Keratinocyte (primary cell): ENCODE measurements at places on chromosomes 4 and X. TPM values are rescaled to one million over a fixed set of nuclear protein-coding genes. Genes with fewer than 3 reads are reported as not detected.

PRRG1 gene
- 19.5 to 30.2 TPM (median 29.2 TPM) in 3 replicates for polyA plus RNA-seq

MAGEA2B gene
- not detected in 3 replicates for polyA plus RNA-seq

GUCY1B1 gene
- 0.05 to 0.09 TPM (median 0.08 TPM) in 3 replicates for polyA plus RNA-seq

TMSB15A gene
- not detected in 3 replicates for polyA plus RNA-seq

FMR1NB gene
- polyA plus RNA-seq = not detected in 3 replicates

MSL3 gene
- 24.3 to 30.7 TPM (median 26.9 TPM) in 3 replicates for polyA plus RNA-seq

CENPVL1 gene
- polyA plus RNA-seq = not detected in 3 replicates

RS1 gene
- not detected in 3 replicates for polyA plus RNA-seq

GRCh38 chrX:54411732-54412131 lies 28.5 kb upstream of the TSR2 start:
- no peaks in the 10 kb centered on the region for H3K4me1 ChIP-seq
- no peak overlapping the region for H3K27ac ChIP-seq
- H3K27me3 ChIP-seq = no peaks in the 10 kb centered on the region
- no peaks in the 10 kb centered on the region for H3K36me3 ChIP-seq

- H3K4me3 ChIP-seq = no peak overlapping the region
- peaks cover 2% of the 10 kb centered on the region for H3K4me1 ChIP-seq
- no peak overlapping the region for H3K27ac ChIP-seq
- H3K27me3 ChIP-seq = peaks cover 4% of the 10 kb centered on the region
- no peaks in the 10 kb centered on the region for H3K36me3 ChIP-seq
Measured at GRCh38 chrX:112834031-112834845, 6.4 kb downstream of the AMOT start.

- peaks cover under 1% of the 10 kb centered on the region for H3K36me3 ChIP-seq
- peak overlapping the region; percentile 90 for H3K27ac ChIP-seq
- DNase-seq = no peak
- H3K27me3 ChIP-seq = no peaks in the 10 kb centered on the region
- no peak overlapping the region for H3K4me3 ChIP-seq
Measured at GRCh38 chr4:86924811-86925210, 10.0 kb upstream of the AFF1 start.

DNA sequence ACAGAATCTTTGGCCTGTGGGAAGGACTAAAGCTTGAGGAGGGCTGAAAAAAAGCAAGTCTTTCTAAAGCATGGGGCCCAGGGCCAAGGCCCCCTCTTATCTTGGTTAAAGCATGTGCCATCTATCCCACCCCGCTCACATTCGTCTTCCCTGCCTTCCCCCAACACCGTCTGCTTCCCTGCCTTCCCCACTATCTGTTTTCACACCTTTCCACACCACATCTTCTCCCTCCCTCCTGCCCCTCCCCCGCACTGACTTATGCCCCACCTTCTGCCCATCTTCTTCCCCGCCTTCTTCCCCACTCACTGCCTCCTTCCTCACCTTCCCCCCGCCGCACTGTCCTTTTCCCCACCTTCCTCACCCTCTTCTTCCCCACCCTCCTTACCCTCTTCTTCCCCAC lies 890 bp upstream of the NAP1L5 start:
- DNase-seq = no peak
- peaks cover 1% of the 10 kb centered on the region for H3K36me3 ChIP-seq
- no peaks in the 10 kb centered on the region for H3K27me3 ChIP-seq
- no peak overlapping the region for H3K4me3 ChIP-seq

DNA sequence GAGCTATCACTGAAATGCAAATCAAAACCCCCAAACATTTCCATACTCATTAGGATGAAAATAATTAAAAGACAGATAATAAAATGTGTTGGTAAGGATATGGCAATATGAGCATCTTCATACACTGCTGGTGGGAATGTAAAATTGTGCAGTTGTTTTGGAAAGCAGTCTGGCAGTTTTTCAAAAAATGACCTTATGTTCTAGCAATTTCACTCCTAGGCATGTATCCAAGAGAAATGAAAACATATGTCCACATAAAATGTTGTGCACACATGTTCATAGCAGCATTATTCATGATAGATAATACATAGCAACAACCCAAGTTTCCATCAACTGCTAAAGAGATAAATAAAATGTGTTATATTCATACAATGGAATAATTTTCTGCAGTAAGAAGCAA lies 14.8 kb upstream of the GPRASP2 start:
- H3K27me3 ChIP-seq = no peaks in the 10 kb centered on the region
- H3K36me3 ChIP-seq = no peaks in the 10 kb centered on the region
- H3K4me3 ChIP-seq = no peak overlapping the region
- H3K4me1 ChIP-seq = no peaks in the 10 kb centered on the region

DNA sequence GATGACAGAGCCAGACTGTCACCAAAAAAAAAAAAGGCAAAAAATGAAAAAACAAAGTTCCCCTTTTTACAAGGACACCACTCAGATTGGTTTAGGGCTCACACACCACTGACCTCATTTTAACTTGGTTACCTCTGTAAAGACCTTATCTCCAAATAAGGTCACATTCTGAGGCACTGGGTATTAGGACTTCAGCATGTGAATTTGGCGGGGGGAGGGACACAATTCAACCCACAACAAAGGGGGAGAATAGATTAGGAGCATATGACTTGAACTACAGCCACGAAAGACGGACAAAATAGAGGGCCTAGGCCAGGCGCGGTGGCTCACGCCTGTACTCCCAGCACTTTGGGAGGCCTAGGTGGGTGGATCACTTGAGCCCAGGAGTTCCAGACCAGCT lies 31.0 kb upstream of the ARAF start:
- no peak overlapping the region for H3K27ac ChIP-seq
- no peaks in the 10 kb centered on the region for H3K4me1 ChIP-seq
- no peaks in the 10 kb centered on the region for H3K27me3 ChIP-seq
- DNase-seq = no peak

DNA sequence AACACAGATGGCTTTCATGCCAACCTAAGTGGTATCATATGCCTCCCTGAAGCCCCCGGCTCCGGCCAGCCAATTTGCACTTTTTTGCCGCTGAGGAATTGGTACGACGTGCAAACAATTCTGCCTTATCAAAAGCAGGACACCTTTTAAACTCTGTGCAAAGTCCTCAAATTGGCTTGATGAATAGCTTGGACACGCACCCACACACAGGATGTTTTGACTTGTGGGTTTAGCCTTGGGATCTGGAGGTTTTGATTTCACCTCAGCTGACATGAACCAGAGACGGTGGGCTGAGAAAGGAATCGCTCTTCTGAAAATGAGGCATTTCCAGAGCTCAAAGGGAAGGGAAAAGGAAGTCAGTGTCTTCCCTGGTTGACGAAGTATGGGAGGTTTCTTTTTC lies 110.8 kb upstream of the SHOX start:
- H3K27me3 ChIP-seq = no peaks in the 10 kb centered on the region
- H3K36me3 ChIP-seq = no peaks in the 10 kb centered on the region
- H3K4me1 ChIP-seq = no peaks in the 10 kb centered on the region
- DNase-seq = no peak

DNA sequence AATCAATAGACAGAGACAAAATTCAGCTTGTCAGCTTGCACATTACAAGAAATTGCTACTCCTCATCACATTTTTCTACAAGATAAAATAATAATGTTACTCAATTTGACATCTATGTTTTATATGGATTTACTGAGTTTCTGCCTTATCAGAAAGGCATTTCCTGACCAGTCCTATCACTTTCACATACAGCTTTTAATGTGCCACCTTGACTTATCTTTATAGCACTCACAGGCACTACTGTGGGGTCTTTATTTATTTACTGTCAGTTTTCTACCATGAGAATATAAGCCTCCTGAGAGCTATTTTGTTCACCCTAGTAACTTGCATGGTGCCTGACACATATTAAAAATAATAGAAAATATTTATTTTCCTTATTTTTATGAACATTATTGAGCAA lies 6.0 kb downstream of the NDST4 start:
- no peak overlapping the region for H3K27ac ChIP-seq
- no peaks in the 10 kb centered on the region for H3K36me3 ChIP-seq
- DNase-seq = no peak
- no peaks in the 10 kb centered on the region for H3K27me3 ChIP-seq

DNA sequence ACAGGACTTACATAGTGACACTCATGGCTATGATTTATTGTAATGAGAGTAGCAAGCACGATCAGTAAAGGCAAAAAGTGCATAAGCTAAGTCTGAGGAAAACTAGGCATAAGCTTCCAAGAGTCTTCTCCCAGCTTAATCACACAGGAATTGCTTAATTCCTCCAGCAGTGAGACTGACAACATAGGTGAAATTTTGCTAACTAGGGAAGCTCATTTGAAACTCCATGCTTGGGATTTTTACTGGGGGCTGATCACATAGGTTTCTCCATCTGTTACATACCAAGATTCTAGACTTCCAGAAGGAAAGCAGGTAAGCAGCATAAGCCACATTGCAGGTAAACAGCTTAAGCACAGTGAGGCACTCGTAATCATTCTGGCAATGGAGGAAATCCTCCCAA lies 71.8 kb upstream of the FHDC1 start:
- no peak overlapping the region for H3K27ac ChIP-seq
- no peaks in the 10 kb centered on the region for H3K27me3 ChIP-seq
- H3K4me1 ChIP-seq = peaks cover 13% of the 10 kb centered on the region
- no peaks in the 10 kb centered on the region for H3K36me3 ChIP-seq
- DNase-seq = no peak

DNA sequence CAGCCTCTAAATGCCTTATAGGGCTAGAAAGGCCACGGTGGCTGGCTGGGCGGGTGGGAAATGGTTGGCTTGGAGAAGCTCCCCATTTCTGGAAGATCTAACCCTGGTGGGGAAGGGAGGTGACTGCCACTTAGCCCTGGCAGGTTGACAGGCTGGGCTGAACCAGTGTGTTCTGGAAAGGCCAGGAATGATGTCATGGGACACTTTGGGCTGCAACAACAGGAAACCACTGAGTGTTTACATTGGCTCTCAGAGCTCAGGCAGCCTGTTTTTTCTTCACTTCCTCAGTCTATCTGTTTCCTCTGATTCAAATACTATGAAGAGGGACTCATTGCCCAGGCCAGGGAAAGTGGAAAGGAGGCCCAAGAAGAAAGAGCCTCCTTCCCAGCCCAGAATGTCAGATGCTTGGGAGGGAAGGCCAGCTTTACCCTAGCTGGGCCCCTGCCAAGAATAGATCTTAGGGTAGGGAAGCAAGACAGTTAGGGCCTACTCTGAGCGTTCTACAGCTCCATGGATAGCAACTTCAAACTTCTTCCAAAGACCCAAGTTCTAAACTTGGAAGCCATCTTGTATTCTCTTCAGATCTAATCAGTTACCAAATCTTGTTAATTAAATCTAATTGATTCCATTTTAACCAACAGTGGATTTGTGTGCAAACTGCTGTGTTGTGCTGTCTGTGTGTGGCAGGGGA lies 65.8 kb upstream of the MSN start:
- peaks cover 8% of the 10 kb centered on the region for H3K4me1 ChIP-seq
- no peaks in the 10 kb centered on the region for H3K36me3 ChIP-seq
- no peak for DNase-seq
- no peak overlapping the region for H3K4me3 ChIP-seq

DNA sequence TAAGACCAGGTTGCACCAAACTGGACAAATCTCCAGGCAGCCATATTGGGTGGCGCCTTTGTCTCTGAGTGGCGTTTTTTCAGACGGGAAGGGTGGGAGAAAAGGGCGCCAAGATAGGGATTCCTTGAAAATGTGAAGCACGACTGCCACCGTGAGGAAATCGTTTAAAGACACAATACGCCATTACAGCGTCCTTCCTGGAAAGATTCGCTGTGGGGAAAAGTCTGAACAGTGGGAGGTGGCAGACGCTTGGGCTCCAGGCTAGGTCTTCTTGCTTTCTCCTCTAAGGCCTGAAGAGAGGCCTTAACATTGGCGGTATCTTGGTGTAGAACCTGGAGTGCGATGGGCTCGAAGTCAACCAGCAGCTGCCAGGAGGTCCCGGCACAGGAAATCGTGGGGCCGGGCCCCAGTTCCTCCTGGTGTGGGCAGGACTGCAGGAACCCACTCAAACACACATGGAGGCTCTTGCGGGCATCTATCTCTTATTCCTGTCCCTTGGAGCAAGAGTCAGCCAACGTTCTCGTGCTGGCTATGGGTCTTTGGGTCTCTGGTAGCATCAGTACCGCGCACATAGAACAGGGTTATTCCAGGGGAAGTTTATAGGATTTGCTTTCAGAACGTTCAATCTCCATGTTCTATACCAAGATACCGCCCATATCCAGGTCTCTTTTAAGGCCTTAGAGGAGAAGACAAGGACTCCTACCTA lies 208.8 kb downstream of the OR13H1 start:
- no peaks in the 10 kb centered on the region for H3K4me1 ChIP-seq
- peak overlapping the region; percentile 62 for H3K4me3 ChIP-seq
- peak overlapping the region; percentile 49 for H3K27ac ChIP-seq
- no peaks in the 10 kb centered on the region for H3K36me3 ChIP-seq
- H3K27me3 ChIP-seq = no peaks in the 10 kb centered on the region

GRCh38 chr4:73814679-73815078 lies 21.8 kb upstream of the CXCL6 start:
- H3K4me3 ChIP-seq = no peak overlapping the region
- H3K4me1 ChIP-seq = peaks cover 25% of the 10 kb centered on the region
- no peaks in the 10 kb centered on the region for H3K27me3 ChIP-seq
- H3K36me3 ChIP-seq = no peaks in the 10 kb centered on the region
- peak overlapping the region; percentile 65 for H3K27ac ChIP-seq

- no peaks in the 10 kb centered on the region for H3K27me3 ChIP-seq
- H3K4me1 ChIP-seq = peaks cover 20% of the 10 kb centered on the region
- H3K27ac ChIP-seq = peak overlapping the region; percentile 34
- DNase-seq = no peak
- H3K36me3 ChIP-seq = no peaks in the 10 kb centered on the region
Measured at GRCh38 chrX:8849458-8849857, 48.3 kb upstream of the FAM9A start.

DNA sequence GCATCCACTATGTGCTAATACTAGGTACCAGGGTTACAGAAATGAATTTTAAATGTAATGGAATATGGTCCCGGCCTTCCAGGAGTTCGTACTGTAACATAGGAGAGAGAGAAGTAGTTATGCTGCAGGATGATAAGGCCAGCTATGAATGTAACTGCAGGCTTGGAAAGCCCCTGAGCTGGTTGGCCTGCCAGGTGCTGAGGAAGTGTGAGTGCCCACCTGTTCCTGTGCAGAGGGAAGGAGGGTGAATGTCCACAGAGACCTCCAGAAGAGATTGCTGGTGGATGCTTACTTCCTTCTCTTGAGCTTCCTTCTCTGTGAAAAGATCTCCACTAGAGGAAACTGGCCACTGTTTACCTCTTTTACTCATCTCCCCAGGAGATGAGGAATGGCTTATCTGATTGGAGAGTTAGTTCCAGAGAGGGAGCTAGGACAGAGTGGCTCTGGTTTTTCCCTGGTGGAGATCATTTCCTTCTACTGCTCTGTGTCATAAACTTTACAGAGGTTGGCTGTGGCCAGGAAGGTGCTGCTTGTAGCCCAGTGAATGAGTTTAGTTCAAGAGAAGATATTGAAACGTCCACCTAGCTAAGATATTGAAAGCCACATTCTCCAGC lies 114.0 kb upstream of the LNX1 start:
- no peak for DNase-seq
- H3K27me3 ChIP-seq = no peaks in the 10 kb centered on the region

DNA sequence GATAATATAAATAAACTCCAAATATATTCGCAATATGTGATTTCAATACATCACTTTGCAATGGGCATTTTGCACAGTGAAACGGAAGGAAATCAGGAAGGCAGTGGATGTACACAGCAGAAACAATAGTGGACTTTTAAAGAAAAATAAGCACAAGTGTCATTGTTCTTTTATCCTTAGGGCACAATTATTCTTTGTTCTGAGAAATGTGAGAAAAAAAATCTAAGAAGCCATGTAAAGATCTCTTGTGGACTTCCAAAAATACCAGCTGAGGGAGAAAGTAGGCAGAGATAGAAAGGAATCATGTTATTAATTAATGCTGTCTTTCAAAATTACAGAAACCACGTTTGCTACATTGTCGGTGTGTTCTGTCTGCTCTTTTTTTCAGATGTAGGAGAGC lies 17.6 kb upstream of the PRRG1 start:
- DNase-seq = no peak
- H3K4me3 ChIP-seq = no peak overlapping the region
- H3K4me1 ChIP-seq = no peaks in the 10 kb centered on the region
- H3K27ac ChIP-seq = no peak overlapping the region
- H3K27me3 ChIP-seq = no peaks in the 10 kb centered on the region
